Activated CD4-positive, alpha-beta T cell treated with anti-CD3 and anti-CD28 coated beads for 36 hours (primary cell): ENCODE measurements at places on chromosomes 3 and 15. TPM values are rescaled to one million over a fixed set of nuclear protein-coding genes. Genes with fewer than 3 reads are reported as not detected.
A peak's percentile ranks its signal among the peaks of the same experiment; 100 is the strongest.

GRCh38 chr15:22884344-22884743 lies 45.9 kb downstream of the NIPA2 start:
- peak; percentile 34 for DNase-seq

DNA sequence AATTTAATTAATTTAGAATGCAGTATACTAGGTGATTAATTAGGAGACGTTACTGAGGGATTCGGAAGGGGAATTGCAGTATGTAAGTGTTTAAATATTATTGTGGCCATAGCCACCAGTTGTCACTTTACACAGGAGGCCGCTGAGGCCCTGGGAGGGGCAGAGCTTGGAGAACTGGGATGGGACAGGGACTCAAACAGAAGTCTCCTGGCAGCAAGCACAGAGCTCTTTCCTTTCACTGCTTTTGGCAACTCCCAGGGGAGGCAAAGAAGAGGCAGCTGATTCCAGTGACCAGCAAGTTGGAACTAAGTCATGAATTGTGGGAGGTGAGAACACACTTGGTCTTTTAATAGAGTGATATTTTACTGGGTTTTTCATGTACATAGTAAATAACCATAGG lies 248.6 kb downstream of the RPLP1 start:
- DNase-seq: no peak

DNA sequence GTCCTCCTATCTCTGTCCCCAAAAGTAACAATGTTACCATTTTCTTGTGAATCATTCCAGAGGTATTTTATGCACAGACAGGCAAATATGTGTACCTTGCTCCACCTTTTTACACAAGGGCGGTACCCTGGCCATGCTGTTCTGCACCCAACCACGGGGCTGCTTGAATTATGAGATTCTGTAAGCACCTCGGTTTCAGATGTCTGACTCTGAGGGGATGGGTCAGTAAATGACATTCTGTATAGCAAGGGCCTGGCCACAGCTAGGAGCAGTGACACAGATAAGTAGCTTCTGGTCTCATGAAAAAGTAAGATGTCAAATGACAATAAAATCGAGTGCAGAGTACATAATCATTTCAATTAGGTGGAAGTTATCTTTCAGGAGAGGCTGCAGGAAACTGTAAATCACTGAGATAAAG lies 30.4 kb upstream of the FLNB start:
- DNase-seq: no peak

- no peak for DNase-seq
Observed at GRCh38 chr3:180403156-180403555, 198.8 kb upstream of the TTC14 start.

- DNase-seq: no peak
Observed at GRCh38 chr3:132837615-132838014, 115.4 kb upstream of the NPHP3 start.

- DNase-seq: no peak
Observed at GRCh38 chr3:171566803-171567422, 106.7 kb upstream of the TNIK start.

- no peak for DNase-seq
Observed at GRCh38 chr15:87681104-87681503, 575.4 kb downstream of the NTRK3 start.

SLC24A5 gene
- not detected for total RNA-seq

HCLS1 gene
- total RNA-seq: 235 TPM

SLC30A4 gene
- total RNA-seq: 1.6 TPM

TJP1 gene
- total RNA-seq: 0.09 TPM

ERICH6 gene
- total RNA-seq: 0.58 TPM
